ENCODE measurements at places on chromosomes 4 and X. TPM values are rescaled to one million over a fixed set of nuclear protein-coding genes. Genes with fewer than 3 reads are reported as not detected.

DNA sequence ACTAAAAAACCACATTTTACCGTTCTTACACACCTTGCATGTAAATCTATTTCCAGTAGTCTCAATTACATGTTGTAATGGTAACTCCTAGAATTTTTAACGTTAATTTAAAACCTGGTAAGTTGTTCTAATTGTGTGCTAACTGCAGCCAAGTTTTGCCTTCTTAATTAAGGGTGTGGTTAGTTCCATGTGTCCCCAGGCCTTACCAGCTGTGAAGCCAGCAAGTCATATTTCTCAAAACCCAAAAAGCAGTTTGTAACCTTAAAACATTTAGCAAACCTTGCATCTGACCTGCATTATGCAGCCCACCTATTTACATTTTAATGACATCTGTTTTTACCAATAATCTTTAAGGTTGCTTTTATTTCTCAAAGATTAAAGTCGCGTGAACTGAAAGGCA, 18.4 kb upstream of the FAM47E start:
- H3K4me1 ChIP-seq: peaks cover 13% of the 10 kb centered on the region
- DNase-seq: no peak
- H3K36me3 ChIP-seq: no peaks in the 10 kb centered on the region
- no peaks in the 10 kb centered on the region for H3K27me3 ChIP-seq
- peak overlapping the region; percentile 62 for H3K27ac ChIP-seq

The SOD3 gene
- 120 TPM for total RNA-seq

The FAM9B gene
- total RNA-seq: not detected

The CXCL8 gene
- total RNA-seq: 0.76 TPM

The PABPC1L2A gene
- not detected for total RNA-seq

DNA sequence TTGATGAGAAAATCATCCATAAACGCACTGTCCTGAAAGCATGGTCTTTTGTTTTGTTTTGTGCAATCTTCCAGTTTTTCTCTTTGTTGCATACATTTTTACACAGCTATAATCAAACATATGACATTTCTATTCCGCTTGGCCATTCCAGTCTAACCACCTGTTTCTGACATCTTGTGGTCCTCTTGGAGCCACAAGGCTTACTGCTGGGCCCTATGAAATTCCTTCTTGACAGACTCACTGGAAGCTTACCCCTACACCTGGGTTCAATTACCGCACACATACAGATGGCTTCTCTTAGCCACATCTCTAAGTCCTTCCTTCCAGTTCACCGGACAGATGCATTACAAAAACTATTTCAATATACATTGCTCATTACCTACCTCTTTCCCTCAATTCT, 72.4 kb downstream of the PAPSS1 start:
- H3K4me3 ChIP-seq: no peak overlapping the region
- DNase-seq: no peak
- peaks cover 6% of the 10 kb centered on the region for H3K36me3 ChIP-seq

DNA sequence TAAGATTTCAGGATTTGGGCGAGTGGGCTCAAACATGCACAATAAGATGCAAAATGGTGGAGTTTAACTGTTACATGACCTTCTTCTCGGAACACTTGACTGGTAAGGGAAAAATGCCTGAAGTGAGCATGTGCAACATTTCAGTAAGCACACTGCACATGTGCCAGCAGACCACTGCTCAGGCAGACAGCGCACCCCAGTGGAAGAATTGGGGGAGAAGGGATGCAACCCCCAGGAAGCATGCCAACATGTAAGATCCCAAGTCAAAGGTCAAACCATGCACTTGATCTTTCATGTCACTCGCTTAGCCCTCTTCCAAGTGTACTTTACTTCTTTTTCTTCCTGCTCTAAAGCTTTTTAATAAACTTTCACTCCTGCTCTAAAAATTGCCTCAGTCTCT, 256.3 kb downstream of the CENPC start:
- no peak overlapping the region for H3K4me3 ChIP-seq
- no peaks in the 10 kb centered on the region for H3K36me3 ChIP-seq
- no peak overlapping the region for H3K27ac ChIP-seq
- no peaks in the 10 kb centered on the region for H3K27me3 ChIP-seq
- DNase-seq: no peak
- H3K4me1 ChIP-seq: no peaks in the 10 kb centered on the region

- no peak overlapping the region for H3K27ac ChIP-seq
- H3K4me3 ChIP-seq: no peak overlapping the region
Observed at GRCh38 chrX:68443155-68443868, 10.0 kb upstream of the OPHN1 start.

GRCh38 chr4:62075089-62075488, 875.0 kb downstream of the ADGRL3 start:
- no peaks in the 10 kb centered on the region for H3K36me3 ChIP-seq
- H3K4me1 ChIP-seq: no peaks in the 10 kb centered on the region

The CT45A2 gene
- not detected for total RNA-seq

DNA sequence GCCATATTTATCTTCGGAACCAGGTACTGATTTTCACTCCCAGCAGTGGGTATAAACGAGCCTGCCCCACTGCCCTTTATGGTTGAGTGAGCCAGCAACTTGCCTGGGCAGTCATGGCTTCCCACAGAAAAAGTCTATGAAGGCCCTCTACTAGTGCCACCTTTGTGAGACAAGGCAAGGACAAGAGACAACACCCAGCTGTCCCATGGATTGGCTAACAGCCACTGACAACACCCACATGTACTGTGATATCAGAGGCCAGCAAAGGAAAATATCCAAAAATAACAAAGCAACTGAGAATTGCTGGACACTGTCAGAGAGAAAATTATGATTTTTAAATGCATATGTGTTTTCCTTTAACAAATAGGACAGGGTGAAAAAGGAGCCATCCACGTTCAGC, 248.4 kb upstream of the TTC29 start:
- H3K27ac ChIP-seq: no peak overlapping the region
- H3K4me1 ChIP-seq: no peaks in the 10 kb centered on the region
- no peak for DNase-seq
- no peaks in the 10 kb centered on the region for H3K27me3 ChIP-seq
- H3K4me3 ChIP-seq: no peak overlapping the region

DNA sequence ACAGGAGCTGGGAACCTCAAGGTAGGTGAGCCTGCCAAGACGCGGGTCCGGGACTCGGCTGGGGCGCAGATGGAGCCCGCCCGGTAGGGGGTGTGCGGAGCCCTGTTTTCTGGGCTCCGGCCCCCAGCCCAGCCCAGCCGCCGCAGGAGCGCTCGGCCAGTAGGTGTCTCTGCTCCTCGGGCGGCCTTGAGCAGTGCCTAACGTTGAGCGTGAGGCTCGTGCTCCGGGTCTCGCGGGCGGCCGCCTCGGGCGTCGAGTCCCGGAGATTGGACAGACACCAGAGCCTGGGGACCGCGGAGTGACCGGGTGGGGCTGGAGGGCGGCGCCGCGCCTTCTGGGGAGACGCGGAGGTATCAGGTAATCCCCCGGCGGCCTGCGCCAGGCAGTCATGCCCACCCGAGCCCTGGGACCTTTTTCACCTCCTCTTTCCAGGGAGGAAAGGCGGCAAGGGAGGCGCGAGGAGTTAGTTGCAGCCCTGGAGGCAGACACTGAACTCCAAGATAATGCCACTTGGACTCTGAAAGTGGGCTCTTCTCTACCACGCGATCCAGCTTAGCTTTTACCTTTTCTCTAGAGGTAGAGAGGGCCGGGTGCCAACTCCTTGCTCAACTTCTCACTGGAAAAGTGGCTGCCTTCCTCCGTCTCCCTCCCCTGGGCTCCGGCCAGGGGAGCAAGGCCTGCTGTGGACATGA, 14.5 kb upstream of the FGG start:
- peak overlapping the region; percentile 37 for H3K4me3 ChIP-seq
- no peaks in the 10 kb centered on the region for H3K27me3 ChIP-seq
- DNase-seq: no peak
- H3K27ac ChIP-seq: no peak overlapping the region
- H3K36me3 ChIP-seq: no peaks in the 10 kb centered on the region

DNA sequence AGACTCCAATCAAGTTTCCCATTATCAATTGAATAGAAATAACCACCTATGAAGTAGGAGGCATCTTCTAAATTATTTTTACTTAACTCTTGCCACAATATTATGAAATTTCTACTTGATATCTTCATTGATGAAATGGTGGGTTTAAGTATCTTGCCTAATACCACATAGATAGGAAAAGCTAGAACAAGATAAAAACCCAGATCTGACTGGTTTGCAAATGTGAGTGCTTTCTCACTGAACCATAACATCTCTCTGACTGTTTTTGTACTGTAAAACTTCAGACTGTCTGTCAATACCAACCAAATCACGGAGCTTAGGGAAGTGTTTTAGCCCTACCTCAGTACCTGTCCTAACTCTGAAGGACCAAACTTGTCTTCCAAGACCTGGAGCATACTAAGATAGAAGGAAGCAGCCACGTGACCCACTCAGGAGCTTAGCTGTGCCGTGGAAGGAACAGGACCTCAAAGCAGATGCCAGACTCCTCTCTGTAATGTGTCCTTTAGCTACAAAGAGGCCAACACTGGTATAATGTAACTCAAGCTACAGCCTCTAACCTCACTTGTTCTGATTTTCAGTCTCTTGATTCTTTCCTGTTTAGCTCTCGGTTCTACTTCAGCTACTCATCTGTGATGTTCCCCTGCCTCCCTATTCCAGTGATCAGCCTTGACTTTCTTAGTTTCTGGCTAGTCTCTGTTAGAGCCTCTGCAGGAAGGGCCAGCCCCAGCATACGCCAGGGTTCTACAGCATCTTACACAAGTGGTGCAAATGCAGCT, 84.4 kb downstream of the LRP2BP start:
- no peaks in the 10 kb centered on the region for H3K27me3 ChIP-seq
- peaks cover 54% of the 10 kb centered on the region for H3K36me3 ChIP-seq
- H3K27ac ChIP-seq: no peak overlapping the region
- H3K4me1 ChIP-seq: no peaks in the 10 kb centered on the region

The TMEM35A gene
- 1.1 TPM for total RNA-seq

The FGG gene
- not detected for total RNA-seq

GRCh38 chrX:151912780-151913179, at the start of gene MAGEA4:
Gene MAGEA4 (plus strand): TSS chrX:151912889. CDS start chrX:151923665, 10,776 bp downstream.
- no peaks in the 10 kb centered on the region for H3K27me3 ChIP-seq
- H3K4me1 ChIP-seq: no peaks in the 10 kb centered on the region
- DNase-seq: no peak
- H3K27ac ChIP-seq: no peak within 1 kb of the TSS
- H3K4me3 ChIP-seq: no peak within 1 kb of the TSS

The ZDHHC15 gene
- total RNA-seq: 0.26 TPM

The BEND2 gene
- not detected for total RNA-seq

The ADH1B gene
- total RNA-seq: 468 TPM

All from esophagus squamous epithelium (tissue), 5 donors.